ENCODE measurements at places on chromosomes 2 and 18. TPM values are rescaled to one million over a fixed set of nuclear protein-coding genes. Genes with fewer than 3 reads are reported as not detected.

CCDC68 gene
- 8.6 TPM for total RNA-seq

DNA sequence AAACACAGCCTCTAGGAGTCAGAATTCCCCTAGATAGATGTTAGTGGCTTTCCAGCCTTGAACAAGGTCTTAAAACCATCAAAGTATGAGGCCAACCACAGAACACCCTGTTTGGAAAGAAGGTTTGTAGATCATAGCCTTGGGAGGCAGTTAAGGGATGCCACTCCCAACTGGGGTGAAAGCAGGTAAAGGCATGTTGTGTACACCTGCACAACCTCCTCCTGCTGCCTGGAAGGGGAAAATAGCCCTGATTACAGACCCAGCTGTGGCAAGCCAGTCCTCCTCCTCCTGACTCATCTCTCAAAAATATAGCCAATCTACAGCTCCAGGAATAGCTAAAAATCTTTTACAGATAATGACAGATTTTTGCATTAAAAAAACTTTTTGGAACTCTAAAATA lies 108.1 kb downstream of the RBM43 start:
- DNase-seq, result no peak

- no peak for DNase-seq
Observed at GRCh38 chr2:85302121-85302520, 25.7 kb downstream of the TGOLN2 start.

GRCh38 chr2:26122630-26123029 lies 50.3 kb upstream of the GAREM2 start:
- DNase-seq, result no peak

GRCh38 chr2:61984682-61985081 lies 79.2 kb downstream of the COMMD1 start:
- DNase-seq, result no peak

DNA sequence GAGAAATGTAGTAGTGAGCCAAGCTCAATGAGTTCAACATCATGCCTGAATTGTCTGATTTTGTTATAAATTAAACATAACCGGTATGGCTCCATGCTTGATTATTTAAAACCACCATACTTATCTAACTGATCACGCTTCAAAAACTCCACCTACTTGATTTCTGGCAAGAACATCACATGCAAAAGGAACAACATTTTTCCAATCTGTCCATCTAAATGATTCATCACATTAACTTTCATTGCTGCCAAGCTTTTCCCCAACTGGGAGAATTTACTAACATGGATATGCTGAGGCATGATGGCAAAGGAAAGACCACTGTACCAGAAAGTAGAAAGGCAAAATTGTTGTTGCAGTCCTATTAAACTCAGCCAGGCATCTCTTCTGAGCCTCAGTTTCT lies 286.8 kb downstream of the TRIB2 start:
- DNase-seq, result no peak

Data from sciatic nerve (tissue), 2 donors.